ENCODE measurements at places on chromosomes 1 and 21.

GRCh38 chr1:229340496-229340895 lies 2.4 kb downstream of the CCSAP start:
- no peak for DNase-seq

GRCh38 chr1:99786751-99787501 lies 20.5 kb upstream of the FRRS1 start:
- DNase-seq, result no peak

DNA sequence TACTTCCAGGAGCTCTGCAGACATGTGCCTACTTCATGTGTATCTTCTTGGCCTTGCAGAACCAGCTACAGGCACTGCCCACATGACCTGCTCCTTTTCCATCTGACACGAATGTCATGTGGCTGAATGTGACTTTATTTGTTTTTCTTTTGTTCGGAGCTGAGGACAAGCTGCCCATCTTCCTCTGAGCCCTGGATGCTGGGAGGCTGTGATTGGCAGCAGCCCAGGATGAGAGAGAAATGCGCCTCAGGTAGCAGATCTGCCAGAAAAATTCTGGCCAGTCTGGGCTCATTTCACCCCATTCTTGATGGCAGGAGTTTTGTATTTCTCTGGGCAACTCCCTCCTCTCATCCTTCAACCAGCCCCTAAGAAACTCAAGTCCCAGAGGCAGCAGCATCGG lies 372.0 kb downstream of the RPS6KC1 start:
- DNase-seq, result no peak

DNA sequence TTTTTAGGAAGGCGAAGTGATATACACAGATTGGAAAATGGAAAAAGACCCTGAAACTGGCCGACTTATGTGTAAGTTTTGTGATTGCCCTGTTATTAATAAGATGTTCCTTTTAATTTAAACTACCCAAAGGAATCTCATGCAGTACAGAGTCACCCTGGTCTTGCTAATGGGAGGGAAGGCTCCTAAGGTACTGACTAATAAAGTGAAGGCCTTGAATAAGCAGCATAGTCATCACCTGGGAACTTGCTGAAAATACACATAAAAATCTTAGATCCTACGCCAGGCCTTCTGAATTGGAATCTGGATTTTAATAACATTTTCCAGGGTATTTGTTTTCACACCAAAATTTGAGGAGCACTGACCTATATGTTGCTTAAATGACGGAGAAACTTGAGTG lies 73.4 kb upstream of the MCOLN3 start:
- no peak for DNase-seq
